ENCODE measurements at places on chromosomes 6 and 20.

DNA sequence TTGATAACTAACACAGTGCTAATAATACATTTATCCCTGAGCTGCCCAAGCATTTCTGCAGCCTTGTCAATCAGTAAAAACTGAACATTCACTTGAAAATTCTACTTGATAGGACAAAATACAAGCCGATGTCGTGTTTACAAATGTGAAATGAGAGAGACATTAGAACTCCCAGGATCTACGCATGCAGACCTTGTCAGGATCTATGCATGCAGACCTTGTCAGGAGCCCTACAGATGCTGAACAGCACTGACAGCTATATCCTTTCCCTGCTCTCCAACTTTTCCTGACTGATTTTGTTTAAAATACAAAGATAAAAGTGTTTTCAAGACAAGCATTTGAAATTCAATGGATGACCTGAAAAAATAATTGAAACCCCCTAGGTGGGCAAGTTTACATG, 28.9 kb downstream of the INSM1 start:
- DNase-seq: no peak

- DNase-seq: no peak
Observed at GRCh38 chr20:18416486-18416885, 50.3 kb downstream of the DZANK1 start.

DNA sequence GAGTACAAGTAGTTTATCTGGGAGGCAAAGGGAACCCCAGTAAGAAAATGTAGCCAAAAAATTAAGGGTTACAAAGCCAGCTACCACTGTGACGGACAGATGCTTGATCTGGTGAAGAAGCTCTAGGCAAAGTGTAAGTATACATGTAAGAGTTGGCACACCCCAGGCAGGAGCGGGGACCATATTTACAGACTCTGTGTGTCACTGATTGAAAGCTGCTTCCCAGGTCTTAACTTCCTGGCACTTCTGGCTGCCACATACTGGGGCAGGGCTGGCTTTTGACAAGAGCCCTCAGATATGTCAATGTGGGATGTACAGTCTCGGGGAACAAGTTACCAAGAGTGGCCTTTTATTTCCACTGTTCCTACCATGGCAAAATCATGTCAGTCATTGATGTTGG, 48.0 kb upstream of the BCLAF1 start:
- no peak for DNase-seq

DNA sequence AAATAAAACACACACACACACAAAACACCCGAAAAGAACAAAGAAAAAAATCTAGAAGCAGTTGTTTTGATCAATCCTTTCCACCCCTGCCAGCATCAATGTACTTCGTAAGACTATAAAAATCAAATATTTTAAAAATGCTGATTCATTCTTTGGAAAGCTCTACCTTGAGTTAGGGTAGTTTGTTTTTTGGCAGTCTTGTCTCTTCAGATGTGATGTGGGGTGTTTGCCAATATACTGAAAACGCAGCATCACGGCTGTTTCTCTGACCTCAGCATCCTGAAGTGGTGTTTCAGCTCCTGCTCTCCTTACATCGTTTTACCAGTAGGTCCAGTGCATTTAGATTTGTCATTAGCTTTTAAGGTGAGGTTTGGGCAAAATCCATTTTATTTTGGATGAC, 526.0 kb downstream of the UTRN start:
- DNase-seq: no peak

- DNase-seq: no peak
Observed at GRCh38 chr6:6392214-6393068, 72.0 kb upstream of the F13A1 start.

GRCh38 chr6:151493161-151493803, 535 bp upstream of the CCDC170 start:
- no peak for DNase-seq

GRCh38 chr6:151609146-151609902, 115.5 kb downstream of the CCDC170 start:
- DNase-seq: no peak

- DNase-seq: no peak
Observed at GRCh38 chr6:138521790-138522189, 22.5 kb upstream of the NHSL1 start.

GRCh38 chr6:25447570-25447929, 168.4 kb downstream of the CARMIL1 start:
- DNase-seq: no peak

GRCh38 chr6:83948851-83949250, 84.7 kb upstream of the MRAP2 start:
- no peak for DNase-seq

DNA sequence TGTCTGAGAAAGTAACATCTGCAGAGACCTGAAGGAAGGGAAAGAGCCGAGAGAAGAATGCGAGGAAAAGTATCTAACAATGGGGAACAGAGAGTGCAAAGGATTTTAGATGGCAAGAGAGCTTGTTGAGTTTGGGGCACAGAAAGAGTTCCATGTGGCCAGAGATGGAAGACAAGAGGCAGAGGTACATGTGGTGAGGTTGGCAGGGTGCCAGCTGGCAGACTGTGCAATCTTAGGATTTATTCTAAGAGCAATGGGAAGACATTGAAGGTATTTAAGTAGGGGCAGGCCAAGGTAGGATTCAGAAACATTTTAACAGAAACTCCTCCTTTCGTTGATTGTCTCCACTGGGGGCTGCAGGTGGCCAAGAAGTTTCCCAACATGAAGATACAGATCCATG, 20.4 kb upstream of the LBP start:
- no peak for DNase-seq

DNA sequence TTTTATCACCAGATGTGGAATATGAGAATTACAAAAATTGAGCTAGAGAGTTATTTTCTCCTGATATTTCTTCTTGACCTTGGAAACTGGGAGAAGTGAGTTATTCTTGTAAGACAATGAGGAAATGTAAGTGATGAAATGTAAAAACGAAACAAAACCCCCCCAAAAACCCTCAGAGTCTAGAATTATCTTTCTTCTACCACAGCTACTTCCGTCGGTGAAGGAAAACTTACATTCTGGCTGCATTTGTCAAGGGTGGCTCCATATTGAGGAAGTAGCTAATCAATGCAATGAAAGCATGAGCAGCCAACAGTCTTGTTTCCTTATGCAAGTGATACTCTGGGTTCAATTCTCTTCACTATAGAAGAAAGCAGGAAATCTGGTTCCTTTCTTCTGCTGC, 661.7 kb upstream of the CITED2 start:
- no peak for DNase-seq

- DNase-seq: no peak
Observed at GRCh38 chr6:165819394-165819793, 156.4 kb upstream of the PDE10A start.

DNA sequence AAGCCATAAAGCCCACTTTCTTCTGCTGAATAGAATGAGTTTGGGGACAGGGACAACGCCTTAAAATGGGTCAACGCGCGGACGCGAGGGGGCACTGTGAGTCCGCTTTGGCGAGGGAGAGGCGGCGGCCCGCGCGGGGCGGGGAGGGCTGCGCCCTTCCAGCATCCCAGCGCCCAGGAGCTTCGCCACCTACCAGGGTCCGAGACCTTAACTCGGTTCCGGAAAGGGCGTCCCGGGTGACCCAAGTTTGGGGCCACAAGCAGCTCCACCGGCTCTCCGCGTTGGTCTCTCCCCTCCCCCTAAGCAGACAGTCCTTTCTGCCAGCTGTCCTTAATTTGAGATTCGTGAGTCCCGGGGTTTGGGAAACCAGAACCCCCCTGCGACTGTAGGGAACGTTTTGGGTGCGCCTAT, 1.8 kb upstream of the SAMD5 start:
- DNase-seq: no peak

DNA sequence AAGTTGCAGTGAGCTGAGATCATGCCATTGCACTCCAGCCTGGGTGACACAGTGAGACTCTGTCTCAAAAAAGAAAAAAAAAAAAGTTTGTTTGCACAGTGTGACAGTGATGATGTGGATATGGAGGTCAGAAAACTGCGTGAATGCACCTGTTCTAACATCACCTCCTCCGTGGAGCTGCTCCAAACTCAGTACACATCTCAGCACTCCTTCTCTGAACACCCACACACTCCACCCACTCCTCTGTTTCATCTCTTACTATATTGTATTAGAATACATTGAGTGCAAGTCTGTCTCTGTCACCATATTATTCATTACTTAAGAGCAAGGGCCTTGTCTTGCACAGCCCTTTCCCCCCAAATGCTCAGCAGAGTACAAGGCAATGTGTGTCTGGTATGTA, 51.5 kb upstream of the ENPP4 start:
- no peak for DNase-seq

- DNase-seq: no peak
Observed at GRCh38 chr6:134663800-134664535, 285.9 kb downstream of the ALDH8A1 start.

- DNase-seq: no peak
Observed at GRCh38 chr6:23637296-23637695, 488.7 kb upstream of the NRSN1 start.

- DNase-seq: no peak
Observed at GRCh38 chr20:2114990-2115681, 13.5 kb downstream of the STK35 start.

DNA sequence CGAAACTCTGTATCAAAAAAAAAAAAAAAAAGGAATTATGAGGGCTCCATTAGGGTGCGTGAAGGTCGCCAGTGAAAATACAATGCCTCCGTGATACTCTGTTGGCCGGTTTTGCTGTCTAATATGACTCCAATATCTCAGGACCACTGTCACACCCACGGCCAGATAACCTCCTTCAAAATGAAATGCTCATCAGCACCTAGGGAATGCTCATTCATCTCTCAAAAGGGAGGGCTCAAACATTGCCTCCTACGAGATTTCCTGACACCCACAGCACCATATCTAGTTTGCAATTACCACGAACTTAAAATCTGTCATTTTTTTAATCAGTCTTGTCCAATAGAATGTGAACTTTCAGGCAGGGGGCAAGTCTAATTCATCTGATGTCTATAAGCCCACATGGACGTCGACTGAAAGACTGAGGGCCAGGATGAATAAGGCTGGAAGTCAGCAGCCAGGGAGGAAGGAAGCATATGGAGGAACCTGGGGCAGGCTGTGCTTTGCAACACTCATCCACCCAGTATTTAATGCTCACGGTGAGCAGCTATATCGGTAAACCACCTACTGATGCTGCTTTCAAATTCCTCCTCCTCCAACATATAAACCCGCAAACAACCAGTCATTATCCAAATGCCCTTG, 42.8 kb downstream of the MAP3K5 start:
- no peak for DNase-seq

DNA sequence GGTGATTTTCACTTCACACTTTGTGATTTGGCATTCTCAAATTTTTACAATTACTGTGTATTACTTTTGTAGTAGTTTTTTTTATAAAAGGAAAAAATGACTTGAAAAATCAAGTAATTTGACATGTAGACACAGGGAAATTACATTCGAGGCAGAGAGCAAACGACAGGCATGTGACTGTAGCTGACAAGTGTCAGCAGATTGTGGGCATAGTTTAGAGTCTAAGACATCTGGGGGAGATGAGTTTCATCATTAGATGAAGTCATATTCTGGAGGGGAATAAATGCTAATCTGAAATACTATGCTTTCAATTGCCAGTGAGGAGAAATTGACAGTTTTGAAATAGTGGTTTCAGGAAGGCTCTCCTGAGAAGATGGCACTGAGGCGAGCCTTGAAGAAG, 126.0 kb downstream of the MTHFD1L start:
- no peak for DNase-seq

- DNase-seq: no peak
Observed at GRCh38 chr6:144561455-144562043, 276.4 kb downstream of the UTRN start.

- no peak for DNase-seq
Observed at GRCh38 chr6:129677620-129678325, 32.2 kb downstream of the ARHGAP18 start.

GRCh38 chr6:3940703-3941102, 91.5 kb downstream of the FAM50B start:
- no peak for DNase-seq

GRCh38 chr6:164022632-164023031, 608.1 kb downstream of the QKI start:
- no peak for DNase-seq

- DNase-seq: no peak
Observed at GRCh38 chr20:62252342-62252966, 14.1 kb downstream of the OSBPL2 start.

DNA sequence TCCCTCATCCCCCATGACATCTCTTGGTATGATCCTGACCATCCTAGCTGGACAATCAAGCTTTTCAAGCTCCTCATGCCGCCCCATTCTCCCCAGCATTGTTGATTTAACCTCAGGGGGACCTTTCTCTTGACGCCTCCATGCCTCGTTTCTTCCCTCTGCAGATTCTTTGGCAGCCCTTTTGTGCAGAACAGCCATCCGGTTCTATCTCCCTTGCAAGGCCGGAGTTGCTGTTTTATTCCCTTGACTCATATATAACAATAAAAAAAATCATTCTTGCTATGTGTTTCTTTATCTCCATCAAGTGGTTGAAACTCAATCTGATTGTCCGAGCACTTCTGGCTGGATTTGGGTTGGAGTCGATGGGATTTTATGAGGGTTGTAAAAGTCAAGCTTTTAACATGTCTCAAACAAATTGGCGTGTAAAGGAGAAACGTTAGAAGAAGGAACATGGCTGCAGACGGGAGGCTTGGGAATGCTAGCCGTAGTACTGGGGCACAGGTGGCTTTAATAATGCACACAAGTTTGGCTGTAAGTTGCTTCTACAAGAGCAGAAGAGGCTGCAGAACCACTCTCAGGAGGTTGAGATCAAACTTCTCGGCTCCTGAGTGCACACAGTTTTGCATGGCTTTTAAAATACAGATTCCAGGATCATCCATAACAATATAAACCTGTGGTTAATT, 3.9 kb upstream of the SULF2 start:
- no peak for DNase-seq

DNA sequence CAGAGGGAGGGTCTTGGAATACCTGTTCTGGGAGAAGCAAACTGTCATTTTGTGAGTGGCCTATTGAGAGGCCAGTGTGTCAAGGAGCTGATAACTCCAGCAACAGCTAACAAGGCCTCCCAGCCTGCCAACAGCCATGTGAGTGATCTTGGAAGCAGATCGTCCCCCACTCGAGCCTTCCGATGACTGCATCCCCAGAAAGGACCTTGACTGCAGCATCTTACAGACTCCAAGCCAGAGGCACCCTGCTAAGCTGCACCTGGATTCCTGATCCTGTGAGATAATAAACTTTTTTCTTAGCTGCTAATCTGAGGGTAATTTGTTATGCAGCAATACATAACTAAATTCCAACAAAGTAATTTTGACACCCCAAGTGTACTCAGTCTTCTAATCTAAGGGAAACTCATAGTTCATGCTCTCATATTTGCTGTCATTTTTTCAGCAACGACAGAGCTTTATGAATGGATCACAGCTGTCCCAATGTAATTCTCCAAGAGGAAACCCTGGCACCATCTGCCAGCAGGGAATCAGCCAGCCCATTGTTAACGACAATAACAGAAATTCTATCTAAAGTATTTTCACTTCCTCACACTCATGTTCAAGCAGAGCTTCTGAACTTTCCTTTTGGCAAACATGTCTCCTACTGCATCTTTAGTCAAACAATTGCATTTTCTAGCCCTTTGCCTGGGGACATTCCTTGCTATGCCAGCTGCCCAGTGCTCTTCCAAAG, 470.2 kb upstream of the BTBD3 start:
- DNase-seq: no peak

- DNase-seq: no peak
Observed at GRCh38 chr6:108737594-108738546, 110.4 kb upstream of the ARMC2 start.

GRCh38 chr6:107877968-107878367, 53.9 kb upstream of the SCML4 start:
- no peak for DNase-seq
